ENCODE measurements at places on chromosomes 7 and 10.
A peak's percentile ranks its signal among the peaks of the same experiment; 100 is the strongest.

GRCh38 chr7:70237831-70238575 lies 639.7 kb downstream of the AUTS2 start:
- DNase-seq: no peak

GRCh38 chr10:1109795-1110673 lies 53.8 kb downstream of the WDR37 start:
- peak; percentile 19 for DNase-seq

DNA sequence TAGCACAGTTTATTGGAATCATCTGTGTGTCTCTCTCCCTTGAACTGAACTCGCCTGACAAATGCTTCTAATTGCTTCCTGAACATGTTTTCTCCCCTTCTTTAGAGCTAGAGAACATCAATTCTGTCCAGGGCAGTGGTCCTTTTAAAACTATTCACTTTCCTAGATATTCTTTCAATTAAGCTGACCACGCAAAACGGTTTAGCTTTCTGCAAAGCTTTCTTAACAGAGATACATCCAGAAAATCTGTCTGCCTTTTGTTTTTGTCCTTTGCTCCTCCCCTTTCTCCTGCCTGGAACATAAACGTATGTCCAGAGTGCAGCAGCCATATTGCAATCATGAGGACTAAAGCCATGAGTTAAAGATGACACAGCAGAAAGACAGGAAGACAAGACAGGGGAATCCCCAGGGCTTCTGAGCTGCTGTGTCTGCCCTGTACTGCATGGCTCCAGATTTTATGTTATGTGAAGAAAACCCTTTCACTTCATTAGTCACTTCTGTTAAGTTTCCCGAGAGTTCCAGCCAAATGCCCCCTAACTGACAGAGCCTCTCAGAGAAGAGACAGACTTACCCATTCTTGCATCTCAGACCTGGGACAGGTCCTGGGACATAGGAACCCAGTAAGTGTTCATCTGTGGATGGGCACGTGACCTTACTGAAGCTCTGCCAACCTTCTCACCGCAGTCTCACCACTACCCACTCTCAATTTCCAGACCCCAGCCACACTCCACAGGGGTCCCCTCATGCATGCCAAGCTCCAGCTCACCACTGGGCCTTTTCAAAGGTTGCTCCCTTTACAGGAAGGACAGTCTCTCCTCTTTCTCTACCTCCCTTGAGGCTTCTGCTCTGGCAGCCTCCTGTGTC lies 35.0 kb upstream of the CPXM2 start:
- no peak for DNase-seq

- DNase-seq: no peak
Observed at GRCh38 chr10:21300551-21300950, 224.9 kb downstream of the SKIDA1 start.

GRCh38 chr10:18759575-18759974 lies 100.3 kb downstream of the ARL5B start:
- no peak for DNase-seq
